ENCODE measurements at places on chromosomes 6 and 20. TPM values are rescaled to one million over a fixed set of nuclear protein-coding genes. Genes with fewer than 3 reads are reported as not detected.
A peak's percentile ranks its signal among the peaks of the same experiment; 100 is the strongest.

DNA sequence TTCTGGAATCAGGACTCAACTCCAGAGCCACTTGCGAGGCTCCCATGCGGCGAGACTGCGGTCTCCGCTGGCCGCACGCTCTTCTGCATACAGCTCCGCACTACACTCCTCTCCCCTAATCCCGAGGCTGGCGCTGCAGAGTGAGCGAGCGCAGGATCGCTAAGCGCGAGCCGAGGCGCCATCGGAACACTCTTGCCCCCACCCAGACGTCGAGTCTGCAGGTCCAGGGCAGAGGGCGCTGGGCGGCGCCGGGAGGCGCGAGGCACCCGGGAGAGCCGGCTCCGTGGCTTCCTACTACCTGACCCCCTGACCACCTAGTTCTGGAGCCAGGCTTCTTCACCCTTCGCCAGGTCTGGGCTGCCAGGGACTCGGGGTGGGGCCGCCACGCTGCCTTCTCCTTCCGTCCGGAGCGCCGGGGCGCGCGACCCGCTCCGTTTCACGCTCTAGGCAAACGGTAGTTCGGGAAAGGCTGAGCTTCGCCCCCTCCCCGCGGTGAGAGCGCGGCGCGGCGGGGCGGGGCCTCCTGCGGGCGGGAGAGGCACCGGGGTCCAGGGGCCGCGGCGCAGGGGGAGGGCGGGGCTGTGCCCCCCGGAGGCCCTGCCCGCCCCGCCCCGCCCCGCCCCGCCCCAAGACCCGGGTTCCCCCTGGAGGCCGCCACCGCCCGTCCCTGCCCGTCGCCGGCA, 5.4 kb upstream of the TUBB2A start:
- H3K4me1 ChIP-seq, result peaks cover 4% of the 10 kb centered on the region
- peak; percentile 76 for DNase-seq
- H3K4me3 ChIP-seq, result peak overlapping the region; percentile 12

- no peaks in the 10 kb centered on the region for H3K4me1 ChIP-seq
- H3K27ac ChIP-seq, result no peak overlapping the region
- DNase-seq, result no peak
Measured at GRCh38 chr6:72691249-72691648, 69.4 kb downstream of the KCNQ5 start.

The PRND gene
- not detected for total RNA-seq

The GLP1R gene
- 0.45 TPM for total RNA-seq

The ECT2L gene
- 8.7 TPM for total RNA-seq
